Non-pigmented ciliary epithelial cell (primary cell): ENCODE measurements at places on chromosomes 4 and X.
A peak's percentile ranks its signal among the peaks of the same experiment; 100 is the strongest.

GRCh38 chr4:177105536-177105935 is 204.1 kb upstream of the NEIL3 start:
- no peak for DNase-seq

- DNase-seq = no peak
These were observed 568.6 kb upstream of the BOD1L1 start for GRCh38 chr4:14196131-14196530.

DNA sequence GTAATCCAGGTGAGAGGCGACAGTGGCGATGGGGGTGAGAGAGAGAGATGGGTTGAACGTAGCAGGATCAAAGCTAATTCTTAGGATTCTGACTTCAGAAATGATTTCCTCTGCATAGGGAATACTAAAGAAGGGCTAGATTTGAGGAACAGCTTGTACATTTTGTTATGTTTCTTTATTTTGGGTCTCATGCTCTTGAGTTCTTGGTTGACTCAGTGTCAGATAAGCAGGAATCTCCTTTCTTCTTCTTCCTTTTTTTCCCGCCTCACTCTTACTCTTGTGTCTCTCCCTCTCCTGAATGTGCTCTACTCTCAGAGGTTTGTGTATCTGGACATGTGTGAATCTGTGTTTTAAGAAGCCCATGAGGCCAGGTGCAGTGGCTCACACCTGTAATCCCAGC is 36.4 kb downstream of the FAM193A start:
- DNase-seq = no peak

DNA sequence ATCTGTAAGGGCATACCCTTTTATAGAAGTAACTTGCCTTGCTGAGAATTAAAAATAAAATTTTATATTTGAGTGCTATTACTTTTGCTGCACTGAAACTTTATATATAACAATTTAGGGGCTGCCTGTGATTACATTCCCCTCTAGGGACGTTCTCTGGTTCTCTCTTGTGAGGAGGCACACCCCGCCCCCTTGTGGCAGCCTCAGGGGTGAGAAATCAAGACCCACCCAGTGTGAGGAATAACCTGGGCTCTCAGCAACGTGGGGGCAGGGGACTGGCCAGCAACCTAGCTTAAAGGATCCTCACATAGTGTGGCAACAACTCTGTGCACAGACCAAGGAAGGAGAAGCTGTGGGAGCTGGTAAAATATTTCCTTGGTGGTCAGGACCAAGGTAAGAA is 43.7 kb downstream of the MAGEA9 start:
- DNase-seq = no peak

DNA sequence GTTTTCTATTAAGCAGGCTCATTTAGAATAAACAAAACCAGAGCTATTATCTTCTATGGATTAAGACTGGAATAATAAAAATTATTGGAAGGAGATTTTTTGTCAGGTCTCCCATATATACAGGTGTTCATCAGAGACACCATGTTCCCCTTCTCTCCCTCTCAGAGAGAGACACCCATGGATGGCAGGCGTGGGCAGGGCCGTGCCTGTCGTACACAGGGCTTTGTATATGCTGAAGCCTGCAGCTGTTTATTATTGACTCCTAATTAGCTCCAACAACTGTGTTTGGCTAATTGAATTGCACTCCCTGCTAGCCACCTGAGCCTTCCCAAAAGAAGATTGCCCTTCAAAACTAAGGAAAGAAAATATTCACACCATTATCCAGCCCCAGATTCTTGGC is 81.6 kb downstream of the GK start:
- no peak for DNase-seq

DNA sequence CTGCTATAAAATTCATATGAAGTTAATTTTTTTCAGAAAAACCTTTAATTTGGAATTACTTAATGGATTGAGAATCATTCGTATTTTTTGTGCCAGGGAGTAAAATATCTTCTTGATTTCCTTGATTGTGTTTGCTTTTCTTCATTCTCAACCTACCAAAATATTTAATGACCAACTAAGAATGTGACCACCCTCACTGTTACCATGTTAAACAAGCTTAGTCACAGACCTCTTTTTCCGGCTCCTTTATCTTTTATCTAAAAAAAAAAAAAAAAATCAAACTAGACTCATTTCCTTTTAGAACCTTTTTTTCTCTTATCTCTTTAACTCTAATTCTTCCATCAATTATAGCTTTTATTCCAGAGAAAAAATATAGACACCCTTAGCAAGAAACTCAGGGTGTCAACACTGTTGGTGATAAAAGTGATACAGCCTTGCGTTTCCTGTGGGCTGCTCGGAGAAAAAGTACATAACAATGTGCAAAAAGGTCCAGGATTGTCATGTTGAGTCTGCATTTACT is 20.6 kb upstream of the HPGDS start:
- no peak for DNase-seq

DNA sequence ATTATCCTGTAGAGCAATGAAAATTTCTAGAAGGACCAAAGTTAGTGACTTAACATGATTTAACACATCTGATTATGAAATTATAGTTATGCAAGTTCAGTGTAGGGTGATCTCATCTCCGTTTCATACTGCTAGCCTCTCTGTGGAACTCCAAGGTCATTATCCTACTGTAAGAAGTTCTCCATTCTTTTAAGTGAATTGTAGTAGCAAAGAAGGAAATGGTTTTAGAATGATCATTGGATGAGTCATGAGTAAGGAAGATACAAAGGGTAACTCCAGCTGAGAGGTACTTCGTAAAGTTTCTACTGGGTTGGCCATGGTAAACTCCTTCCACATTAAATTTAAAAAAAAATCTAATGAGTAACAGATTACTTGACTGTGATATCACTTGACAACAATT is 215.0 kb upstream of the GIMD1 start:
- peak; percentile 97 for DNase-seq

- DNase-seq = no peak
These were observed 24.3 kb downstream of the SEL1L3 start for GRCh38 chr4:25838526-25838925.

DNA sequence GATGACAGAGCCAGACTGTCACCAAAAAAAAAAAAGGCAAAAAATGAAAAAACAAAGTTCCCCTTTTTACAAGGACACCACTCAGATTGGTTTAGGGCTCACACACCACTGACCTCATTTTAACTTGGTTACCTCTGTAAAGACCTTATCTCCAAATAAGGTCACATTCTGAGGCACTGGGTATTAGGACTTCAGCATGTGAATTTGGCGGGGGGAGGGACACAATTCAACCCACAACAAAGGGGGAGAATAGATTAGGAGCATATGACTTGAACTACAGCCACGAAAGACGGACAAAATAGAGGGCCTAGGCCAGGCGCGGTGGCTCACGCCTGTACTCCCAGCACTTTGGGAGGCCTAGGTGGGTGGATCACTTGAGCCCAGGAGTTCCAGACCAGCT is 31.0 kb upstream of the ARAF start:
- DNase-seq = no peak

DNA sequence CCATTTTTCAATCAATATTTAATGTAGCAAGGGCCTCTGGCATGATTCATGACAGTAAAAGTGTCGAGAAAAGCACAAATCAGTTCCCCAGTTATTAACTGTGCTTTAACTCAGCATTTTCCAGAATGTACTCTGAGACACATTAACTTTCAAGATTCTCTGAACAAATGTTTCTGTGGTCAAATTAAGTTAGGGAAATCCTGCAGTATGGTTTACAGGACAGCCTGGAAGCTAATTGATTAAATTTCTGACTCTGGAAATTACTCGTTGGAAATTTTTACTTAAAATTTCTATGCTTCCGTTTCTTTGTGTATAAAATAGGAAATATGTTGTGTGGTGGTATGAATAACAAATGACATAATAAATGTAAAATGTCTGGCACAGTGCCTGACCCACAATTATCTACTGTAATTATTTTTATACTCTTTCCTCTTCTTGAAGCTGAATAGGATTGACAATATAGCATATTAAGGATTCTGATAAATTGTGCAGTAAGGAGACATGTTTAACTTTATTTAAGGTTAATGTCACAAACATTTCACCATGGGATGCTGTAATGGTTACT is 33.7 kb downstream of the STK32B start:
- DNase-seq = no peak

GRCh38 chr4:139044291-139044690 is 28.7 kb downstream of the NOCT start:
- DNase-seq = no peak

DNA sequence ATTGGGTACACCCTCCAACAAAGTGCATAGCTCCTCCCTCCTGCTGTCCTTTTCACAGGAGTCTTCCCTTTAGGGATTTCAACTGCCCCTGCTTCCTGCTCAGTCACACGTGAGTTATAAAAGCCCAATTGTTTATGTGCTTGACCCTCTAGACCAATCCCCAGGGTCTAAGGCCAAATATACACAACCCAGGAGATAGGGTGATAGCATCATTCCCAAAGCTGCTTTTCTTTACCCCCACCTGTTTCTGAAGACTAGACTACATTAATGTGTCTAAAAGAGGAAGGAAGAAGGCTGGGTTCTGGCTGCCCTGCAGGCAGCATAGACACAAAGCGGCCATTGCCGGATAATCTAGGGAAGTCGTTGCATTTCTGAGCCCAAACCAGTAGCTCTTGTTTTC is 526.7 kb upstream of the FRG1 start:
- no peak for DNase-seq

DNA sequence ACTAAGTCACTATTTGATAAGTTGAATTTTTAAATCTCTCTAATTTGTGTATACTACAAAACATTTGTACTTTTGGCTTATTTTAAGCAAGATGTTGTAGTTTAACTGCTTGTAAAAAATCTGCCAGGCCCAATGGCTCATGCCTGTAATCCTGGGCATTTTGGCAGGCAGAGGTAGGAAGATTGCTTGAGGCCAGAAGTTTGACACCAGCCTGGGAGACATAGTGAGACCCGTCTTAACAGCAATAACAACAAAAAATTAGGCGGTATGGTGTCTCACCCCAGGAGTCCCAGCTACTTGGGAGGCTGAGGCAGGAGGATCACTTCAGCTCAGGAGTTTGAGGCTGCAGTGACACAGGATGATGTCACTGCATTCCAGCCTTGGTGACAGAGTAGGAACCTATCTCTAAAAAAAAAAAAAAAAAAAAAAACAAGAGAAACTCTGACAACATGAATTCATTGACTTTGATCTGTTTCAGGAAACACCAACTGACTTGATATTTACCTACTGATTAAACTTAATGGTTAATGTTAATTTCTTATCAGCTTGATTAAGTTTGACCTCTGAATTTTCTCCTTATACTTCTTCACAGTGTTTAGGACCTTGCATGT is 8.9 kb downstream of the FHIP1A start:
- DNase-seq = no peak
